ENCODE measurements at places on chromosomes 6 and 20.

DNA sequence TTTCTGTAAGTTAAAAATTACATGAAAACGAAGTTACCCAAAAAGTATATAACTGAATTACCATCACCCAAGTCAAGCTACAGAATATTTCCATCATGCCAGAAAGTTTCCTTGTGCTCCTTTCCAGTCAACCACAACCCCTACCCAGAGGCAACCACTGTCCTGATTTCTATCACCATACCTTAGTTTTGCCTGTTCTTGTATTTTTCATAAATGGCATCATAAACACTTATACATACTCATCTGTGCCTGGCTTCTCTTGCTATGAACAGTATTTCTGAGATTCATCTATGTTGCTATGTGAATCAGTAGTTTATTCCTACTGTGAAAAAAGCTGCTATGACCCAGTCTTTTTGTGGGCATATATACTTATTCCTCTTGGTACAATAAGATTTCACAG lies 7.4 kb downstream of the FKBP5 start:
- no peak for DNase-seq

GRCh38 chr6:195861-196360 lies 96.4 kb upstream of the DUSP22 start:
- no peak for DNase-seq

DNA sequence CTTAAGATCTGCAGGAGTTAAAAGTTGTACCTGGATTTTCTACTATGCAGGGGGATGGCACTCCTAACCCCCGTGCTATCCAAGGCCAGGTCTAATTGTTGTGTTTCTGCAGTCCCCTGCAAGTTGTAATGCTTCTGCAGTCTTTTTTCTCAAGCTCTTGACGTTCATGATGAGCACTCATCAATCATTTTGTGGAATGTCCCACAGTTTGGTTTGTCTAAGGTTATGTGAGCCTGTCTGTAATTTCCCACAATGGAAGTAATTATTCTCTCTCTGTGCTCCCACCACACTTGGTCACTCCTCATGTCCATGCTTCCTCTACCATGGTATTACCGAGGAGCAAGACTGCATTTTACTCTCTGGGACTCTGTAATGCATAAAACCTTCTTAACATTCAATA lies 107.6 kb upstream of the SSTR4 start:
- no peak for DNase-seq

DNA sequence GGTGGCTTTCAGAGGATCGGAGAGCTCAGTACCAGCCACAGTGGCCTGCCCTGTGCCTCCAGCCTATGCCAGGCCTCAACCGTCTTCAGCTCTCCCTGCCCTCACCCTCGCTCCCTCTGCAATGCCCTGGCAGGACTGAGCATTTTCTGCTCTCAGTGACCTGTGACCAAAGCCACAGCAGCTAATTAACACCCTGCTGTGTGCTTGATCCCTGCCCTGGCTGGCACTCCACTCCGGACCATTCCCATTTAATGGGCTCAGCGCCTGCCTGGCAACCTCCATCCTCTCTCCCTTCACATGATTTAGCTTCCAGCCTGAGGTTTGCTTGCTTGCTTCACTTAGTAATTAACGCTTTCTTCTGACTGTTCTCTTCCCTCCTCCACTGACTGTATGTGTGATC lies 287.5 kb downstream of the LRFN2 start:
- DNase-seq: no peak

GRCh38 chr6:106309766-106310373 lies 15.7 kb downstream of the ATG5 start:
- DNase-seq: no peak

GRCh38 chr20:17061715-17062114 lies 165.1 kb upstream of the PCSK2 start:
- no peak for DNase-seq

DNA sequence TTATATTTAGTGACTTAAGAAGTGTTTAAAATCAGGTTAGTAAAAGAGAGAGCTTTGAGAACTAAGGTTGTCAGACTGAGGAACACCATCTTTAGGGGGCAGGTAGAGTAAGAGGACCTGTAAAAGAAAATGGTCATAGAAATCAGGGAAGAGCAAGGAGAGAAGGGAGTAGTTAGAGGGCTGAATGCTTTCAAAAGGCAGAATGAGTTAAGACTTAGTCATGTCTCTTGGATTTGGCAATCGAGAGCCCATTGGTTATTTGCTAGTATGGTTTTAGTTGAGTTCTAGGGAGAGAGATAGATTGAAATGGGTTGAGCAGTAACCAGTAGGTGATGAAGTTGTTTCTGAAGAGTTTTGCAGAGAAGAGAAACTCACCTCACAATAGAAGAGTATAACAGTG lies 51.1 kb downstream of the RALGAPB start:
- no peak for DNase-seq

DNA sequence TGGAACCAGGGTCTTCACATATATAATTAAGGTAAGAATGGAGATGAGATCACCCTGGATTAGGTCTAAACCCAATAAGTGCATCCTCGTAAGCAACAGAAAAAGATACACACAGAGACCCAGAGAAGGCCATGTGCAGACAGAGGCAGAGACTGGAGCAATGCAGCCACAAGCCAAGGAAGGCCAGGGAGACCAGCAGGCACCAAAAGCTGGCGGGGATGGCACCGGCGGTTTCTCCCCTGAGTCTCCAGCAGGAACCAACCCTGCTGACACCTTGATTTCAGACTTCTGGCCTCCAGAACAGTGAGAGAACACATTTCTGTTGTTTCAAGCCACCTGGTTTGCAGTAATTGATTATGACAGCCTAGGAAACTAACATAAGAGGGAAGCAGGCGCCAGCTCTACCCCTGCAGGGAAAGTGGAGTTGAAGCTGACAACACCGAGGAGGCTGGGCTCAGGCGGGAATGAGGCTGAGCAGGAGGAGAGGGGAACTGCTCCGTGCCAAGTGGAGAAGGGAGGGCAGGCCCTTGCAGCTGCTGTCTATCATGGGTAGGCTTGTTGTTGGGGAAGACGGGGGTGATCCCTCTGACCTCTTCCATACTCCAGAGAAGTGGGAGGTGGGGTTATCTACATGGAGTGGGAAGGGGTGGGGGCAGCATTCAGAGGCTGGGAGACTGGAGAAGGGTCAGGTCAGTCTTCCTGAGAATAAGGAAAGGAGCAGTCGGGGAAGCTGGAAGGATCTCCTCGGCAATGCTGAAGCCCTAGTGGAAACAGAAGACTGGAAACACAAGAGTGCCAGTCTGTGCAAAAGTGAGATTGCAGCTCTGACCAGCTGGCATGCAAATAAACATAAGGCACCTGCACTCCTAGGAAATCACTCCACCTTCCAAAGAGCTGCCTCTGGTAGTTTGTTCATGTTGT lies 72.7 kb downstream of the NFATC2 start:
- no peak for DNase-seq

DNA sequence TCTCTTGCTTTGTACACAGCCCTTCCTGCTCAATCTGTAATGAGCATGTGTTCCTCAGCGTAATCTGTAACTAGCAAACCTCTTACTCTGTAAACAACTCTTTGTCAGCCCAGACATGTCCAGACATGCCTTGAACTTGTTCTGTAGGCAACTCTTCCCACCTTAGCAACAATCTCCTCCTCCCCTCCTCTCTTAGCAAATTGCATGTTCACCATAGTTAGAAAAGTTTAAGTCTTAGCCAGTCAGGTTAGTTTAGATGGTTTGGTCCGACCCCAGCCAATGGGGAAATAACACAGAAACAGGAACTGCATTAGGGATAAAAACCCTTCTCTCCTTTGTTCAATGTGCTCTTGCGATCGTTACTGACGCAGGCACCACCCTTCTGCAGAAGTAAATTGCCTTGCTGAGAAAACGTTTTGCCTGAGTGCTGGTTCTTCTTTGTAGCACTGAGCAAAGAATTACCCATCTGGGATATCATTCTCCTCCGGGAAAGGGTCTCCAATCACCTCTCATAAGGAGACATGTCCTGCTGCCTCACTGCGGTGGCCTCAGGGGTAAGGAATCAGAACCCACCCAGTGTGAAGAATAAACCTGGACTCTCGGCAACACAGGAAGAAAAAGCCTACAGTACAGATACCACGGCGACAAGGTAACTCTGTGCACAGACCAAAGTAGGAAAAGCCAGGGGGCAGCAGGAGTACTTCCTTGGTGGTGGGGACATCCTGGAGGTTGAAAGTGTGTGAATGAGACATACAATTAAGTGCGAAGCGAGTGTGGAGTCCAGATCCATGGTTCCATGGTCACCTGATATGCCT lies 26.2 kb downstream of the PLN start:
- peak; percentile 21 for DNase-seq

DNA sequence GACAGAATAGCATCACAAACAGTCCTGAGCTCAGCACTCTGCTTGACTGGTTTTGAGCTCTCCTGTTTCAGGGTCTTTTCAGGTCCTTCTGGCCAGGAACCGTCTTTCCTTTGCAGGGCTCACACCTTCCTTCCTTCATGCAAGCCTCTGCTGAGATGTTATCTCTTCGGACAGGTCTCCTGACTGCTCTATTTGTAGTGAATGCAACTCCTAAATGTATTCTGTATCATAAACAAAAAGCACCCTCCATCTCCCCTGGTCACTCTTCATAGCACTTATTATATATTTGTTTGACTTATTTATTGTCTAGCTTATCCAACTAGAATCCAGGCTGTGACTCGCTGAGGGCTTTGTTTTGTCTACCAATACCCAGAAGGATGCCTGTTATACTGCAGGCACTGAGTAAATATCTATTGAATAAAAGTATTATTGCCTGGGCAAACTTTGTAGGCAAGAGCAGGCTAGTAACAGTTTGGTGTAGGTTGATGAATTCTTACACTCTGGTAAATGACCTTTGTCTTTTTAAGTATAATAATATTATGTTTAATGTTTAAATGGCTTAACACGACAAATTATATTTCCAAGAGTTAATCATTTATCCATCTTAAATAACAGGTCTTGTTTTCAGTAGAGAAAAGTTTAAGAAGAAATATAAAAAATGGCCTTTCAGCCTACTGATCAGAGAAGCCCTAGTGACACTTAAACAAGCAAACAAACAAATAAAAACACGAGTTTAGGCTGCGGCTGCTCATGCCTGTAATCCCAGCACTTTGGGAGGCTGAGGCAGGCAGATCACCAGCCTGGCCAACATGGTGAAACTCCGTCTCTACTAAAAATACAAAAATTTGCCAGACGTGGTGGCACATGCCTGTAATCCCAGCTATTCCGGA lies 199.7 kb downstream of the BCAS1 start:
- no peak for DNase-seq

DNA sequence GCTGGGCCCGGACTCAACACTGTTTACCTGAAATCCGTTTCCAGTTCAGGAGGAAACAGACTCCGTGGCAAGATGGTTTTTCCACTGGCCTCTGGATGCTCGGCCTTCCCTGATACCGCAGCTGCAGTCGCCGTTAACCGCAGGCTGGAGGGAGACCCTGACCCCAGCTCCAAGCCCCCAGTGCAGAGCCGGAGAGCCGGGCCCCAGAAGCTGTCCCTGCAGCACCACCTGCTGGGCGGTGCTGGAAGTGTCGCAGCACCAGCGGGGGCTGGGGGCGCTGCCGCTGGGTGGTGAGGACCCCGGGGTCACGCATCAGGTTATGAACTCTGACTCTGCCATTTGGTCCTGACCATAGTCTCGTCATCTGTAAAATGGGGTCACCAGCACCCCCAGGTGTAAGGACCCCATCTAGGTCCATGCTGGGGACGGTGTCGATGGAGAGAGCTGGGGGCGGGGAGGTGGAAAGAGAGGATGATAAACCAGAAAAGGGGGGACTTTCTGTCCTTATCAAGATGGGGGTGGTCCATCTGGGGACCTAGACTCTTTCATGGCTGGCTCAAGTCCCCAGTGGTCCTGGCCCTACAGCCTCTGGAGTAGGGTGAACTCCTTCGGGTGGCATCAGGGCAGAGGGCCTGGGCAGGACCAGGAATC lies 20.8 kb upstream of the CHRNA4 start:
- DNase-seq: no peak

- DNase-seq: no peak
Measured at GRCh38 chr6:163804991-163805390, 390.5 kb downstream of the QKI start.

DNA sequence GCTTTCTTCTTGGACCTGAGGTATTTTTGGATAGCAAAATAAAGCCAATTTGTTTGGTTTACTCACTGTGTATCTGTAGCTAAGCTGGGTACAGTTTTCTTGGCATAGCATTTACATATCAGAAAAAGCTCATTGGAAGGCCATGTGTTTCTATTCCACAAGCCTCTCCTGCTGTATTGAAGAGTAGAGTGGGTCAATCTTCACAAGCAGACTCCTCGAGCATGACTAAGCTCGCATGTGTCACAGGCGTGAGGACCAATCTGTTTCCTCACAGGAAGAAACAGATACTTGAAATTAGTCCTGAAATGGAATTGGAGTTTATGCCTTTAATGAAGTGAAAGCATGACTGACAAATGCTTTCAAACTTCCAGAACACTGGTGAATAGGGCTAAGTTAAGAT lies 1279.0 kb upstream of the MAP3K7 start:
- no peak for DNase-seq

GRCh38 chr20:34029415-34029814 lies 35.7 kb downstream of the RALY start:
- DNase-seq: no peak

GRCh38 chr6:125228981-125229479 lies 72.7 kb downstream of the HDDC2 start:
- DNase-seq: no peak

DNA sequence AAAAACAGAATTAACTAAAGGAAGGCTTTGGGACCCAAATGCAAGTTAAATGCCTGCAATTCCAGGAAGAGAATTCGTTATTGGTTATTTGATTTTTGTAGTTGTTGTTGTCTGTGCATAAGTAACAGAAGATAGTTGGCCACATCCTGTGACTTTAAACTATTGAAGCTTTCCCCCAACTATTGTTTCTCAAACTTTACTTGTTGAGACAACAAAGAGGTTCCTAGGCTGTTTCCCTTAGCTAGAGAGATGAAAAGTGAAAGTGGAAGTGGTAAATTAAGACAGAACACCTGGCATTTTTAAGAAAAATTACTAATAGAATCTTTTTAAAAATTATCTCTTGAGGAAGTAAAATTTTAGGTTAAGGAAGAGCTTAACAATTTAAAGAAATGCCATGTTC lies 525.2 kb downstream of the PKHD1 start:
- DNase-seq: no peak

GRCh38 chr6:20302168-20302567 lies 89.9 kb upstream of the MBOAT1 start:
- DNase-seq: no peak

DNA sequence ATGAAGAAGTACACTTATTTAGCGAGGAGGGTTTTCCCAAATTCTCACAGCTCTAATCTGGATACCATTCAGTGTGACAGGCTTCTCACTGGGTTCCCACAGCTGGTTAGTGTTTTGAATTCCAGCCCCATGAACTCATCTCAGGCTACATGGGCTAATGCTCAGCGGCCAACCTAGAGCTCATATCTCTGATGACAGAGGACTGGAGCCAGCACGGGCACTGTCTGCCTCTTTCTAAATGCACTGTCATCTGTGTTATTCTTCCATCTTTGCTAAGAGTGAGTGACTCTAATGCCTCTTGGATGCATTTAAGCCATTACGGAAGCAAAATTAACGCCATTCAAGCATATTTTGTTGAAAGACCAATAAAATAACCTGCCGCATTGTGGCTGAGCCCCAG lies 308.9 kb upstream of the JAG1 start:
- no peak for DNase-seq

- no peak for DNase-seq
Measured at GRCh38 chr6:54041239-54041638, 70.0 kb upstream of the MLIP start.

Data from hematopoietic multipotent progenitor cell treated with erythropoietin and hydrocortisone succinate and interleukin-3 and kit ligand, for 6 days (in vitro differentiated cells).